ENCODE measurements at places on chromosomes 7 and 10. TPM values are rescaled to one million over a fixed set of nuclear protein-coding genes. Genes with fewer than 3 reads are reported as not detected.
A peak's percentile ranks its signal among the peaks of the same experiment; 100 is the strongest.

- no peaks in the 10 kb centered on the region for H3K4me1 ChIP-seq
- no peak for DNase-seq
- H3K4me3 ChIP-seq: no peak overlapping the region
- H3K36me3 ChIP-seq: no peaks in the 10 kb centered on the region
- no peak overlapping the region for H3K27ac ChIP-seq
- no peaks in the 10 kb centered on the region for H3K27me3 ChIP-seq
These were observed 101.2 kb downstream of the GRID1 start for GRCh38 chr10:86265236-86265894.

DNA sequence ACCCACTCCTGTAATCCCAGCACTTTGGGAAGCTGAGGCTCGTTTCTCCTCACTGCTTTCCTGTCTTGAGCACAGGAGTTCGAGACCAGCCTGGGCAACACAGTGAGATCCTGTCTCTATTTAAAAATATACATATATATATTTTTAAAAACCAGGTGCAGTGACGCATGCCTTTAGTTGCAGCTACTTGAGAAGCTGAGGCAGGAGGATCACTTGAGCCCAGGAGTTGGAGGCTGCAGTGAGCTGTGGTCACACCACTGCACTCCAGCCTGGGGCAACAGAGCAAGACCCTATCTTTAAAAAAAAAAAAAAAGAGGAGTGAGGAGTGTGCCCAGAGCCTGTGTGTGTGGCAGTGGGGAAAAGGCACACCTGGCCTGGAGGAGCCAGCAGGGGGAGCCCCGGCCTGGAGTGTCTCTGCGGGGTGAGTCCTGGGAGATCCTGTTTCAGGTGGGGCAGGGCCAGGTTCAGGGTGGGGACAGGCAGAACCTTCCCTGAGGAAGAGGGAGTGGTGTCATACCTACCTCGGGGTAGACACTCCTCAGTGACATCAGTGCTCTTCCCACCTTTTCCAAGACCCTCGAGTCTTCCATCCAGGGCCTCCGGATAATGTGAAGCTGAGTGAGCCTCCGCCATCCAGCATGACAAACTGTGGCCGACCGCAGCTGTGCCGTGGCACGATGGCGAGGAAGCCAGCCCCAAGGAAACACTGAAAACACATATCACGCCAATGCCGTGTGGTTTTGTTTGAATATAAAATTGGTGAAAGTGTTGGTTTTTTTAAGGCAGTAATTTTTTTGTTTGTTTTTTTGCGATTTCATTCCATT is 9.0 kb upstream of the ARPC1B start:
- H3K36me3 ChIP-seq: peaks cover 3% of the 10 kb centered on the region
- H3K4me3 ChIP-seq: no peak overlapping the region
- no peaks in the 10 kb centered on the region for H3K4me1 ChIP-seq
- no peak overlapping the region for H3K27ac ChIP-seq
- peak; percentile 61 for DNase-seq
- no peaks in the 10 kb centered on the region for H3K27me3 ChIP-seq

GRCh38 chr7:22728401-22729029 is 1.5 kb downstream of the IL6 start:
- no peak for DNase-seq
- no peaks in the 10 kb centered on the region for H3K4me1 ChIP-seq
- H3K27me3 ChIP-seq: no peaks in the 10 kb centered on the region
- no peak overlapping the region for H3K4me3 ChIP-seq

DNA sequence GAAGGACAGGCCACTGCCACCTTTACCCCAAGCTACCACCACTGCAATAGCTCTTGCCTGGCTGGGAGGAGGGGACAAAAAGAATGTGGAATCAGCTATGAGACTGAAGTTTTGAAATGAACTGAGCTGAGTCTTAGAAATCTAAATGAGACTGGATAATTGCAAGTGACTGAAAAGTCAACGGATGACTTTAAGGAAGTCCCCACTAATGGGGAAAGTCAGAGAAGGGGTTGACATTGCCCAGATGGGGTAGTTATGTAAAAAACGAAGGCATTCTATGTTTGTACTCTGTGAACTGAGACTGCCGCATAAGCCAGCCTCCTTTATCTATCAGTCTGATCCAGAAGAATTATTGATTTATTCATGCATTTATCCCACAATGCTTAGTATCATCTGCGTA is 67.2 kb downstream of the RBM20 start:
- H3K4me1 ChIP-seq: no peaks in the 10 kb centered on the region
- no peaks in the 10 kb centered on the region for H3K27me3 ChIP-seq
- H3K27ac ChIP-seq: no peak overlapping the region
- H3K36me3 ChIP-seq: no peaks in the 10 kb centered on the region
- H3K4me3 ChIP-seq: no peak overlapping the region

GRCh38 chr7:13321316-13321715 is 633.9 kb downstream of the ARL4A start:
- no peak overlapping the region for H3K4me3 ChIP-seq
- no peak for DNase-seq
- H3K27ac ChIP-seq: no peak overlapping the region

GRCh38 chr7:152090747-152091146 is 65.3 kb downstream of the GALNT11 start:
- H3K27me3 ChIP-seq: no peaks in the 10 kb centered on the region
- H3K27ac ChIP-seq: no peak overlapping the region

PWWP2B gene
- 27.5 TPM for total RNA-seq

STOX1 gene
- total RNA-seq: 4.7 TPM

PLEKHS1 gene
- 9.0 TPM for total RNA-seq

All from prostate gland (tissue), 2 donors.